ENCODE measurements at places on chromosomes 13 and 19. TPM values are rescaled to one million over a fixed set of nuclear protein-coding genes. Genes with fewer than 3 reads are reported as not detected.

DNA sequence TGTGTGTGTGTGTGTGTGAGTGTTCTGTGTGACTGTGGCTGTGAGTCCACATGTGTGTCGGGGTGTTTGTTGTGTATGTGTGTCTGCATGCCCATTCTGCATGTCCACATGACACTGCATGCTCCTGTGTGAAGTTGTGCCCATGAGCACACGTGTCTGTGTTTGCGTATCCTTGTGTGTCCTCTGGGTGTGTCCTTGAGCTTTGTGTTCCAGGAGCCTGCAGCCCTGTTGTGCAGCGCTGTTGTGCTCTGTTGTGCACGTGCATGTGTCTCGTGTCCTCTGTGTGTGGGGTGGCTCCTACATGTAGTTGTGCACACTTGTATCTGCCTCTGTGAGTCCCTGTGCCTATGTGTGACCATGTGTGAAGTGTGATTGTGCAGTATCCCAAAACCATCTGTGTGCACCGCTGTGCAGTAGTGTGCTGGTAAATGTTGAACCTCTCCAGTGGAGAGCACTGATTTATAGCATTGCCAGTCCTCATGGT is 2.2 kb upstream of the ARHGEF18 start:
- H3K4me3 ChIP-seq = no peak overlapping the region
- H3K36me3 ChIP-seq = no peaks in the 10 kb centered on the region
- DNase-seq = no peak
- peaks cover 15% of the 10 kb centered on the region for H3K27me3 ChIP-seq

Gene ZFP36
- 30.2 TPM for total RNA-seq

DNA sequence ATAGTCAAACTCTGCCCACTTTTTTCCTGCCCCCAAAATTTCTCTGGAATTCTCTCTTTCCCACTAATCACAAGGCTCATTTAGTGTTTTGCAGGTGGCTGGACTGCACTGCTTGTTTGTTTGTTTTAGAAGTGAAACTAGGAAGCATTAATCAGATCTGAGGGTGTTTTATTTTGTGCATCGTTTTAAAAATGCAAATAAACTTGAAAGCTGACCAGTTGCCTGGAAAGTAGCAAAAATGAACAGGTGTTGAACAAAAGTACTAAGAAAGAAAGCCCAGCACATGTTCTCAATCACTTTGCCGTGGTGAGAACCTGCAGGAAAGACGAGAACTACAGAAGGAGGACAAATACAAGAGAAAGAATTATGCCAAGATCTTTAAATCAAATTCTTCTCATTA is 365.5 kb downstream of the PCDH9 start:
- no peak for DNase-seq
- H3K27me3 ChIP-seq = no peaks in the 10 kb centered on the region
- no peak overlapping the region for H3K27ac ChIP-seq
- H3K36me3 ChIP-seq = no peaks in the 10 kb centered on the region

Gene ZNF835
- not detected for total RNA-seq

Gene POLR2I
- 61.6 TPM for total RNA-seq

Gene NLRP12
- total RNA-seq = not detected

DNA sequence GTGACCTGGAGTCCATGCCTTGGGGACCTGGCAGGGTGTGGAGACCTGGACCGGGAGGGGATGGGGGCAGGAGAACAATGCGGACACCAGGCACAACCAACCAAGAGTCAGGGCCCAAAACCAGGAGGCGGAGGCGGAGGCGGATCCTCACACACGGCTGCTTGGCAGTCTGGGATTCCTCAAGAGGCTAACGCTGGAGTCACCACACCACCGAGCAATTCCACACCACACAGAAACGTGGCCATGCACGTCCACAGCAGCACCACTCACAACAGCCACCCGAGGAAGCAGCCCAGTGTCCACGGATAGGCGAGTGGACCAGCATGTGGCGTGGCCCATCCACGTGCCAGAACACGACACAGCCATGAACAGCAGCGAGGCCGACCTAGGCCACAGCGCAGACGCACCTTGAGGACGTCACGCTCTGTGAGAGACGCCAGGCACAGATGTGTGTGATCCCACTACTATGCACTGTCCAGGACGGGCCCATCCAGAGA is 17.7 kb downstream of the SBNO2 start:
- no peaks in the 10 kb centered on the region for H3K27me3 ChIP-seq
- DNase-seq = peak; percentile 75
- H3K36me3 ChIP-seq = no peaks in the 10 kb centered on the region
- no peak overlapping the region for H3K27ac ChIP-seq

- DNase-seq = no peak
- H3K4me1 ChIP-seq = peaks cover 53% of the 10 kb centered on the region
- H3K27me3 ChIP-seq = peaks cover 2% of the 10 kb centered on the region
- peaks cover 6% of the 10 kb centered on the region for H3K36me3 ChIP-seq
- peak overlapping the region; percentile 33 for H3K4me3 ChIP-seq
These were observed 3.0 kb downstream of the GAS6 start for GRCh38 chr13:113860665-113861432.

DNA sequence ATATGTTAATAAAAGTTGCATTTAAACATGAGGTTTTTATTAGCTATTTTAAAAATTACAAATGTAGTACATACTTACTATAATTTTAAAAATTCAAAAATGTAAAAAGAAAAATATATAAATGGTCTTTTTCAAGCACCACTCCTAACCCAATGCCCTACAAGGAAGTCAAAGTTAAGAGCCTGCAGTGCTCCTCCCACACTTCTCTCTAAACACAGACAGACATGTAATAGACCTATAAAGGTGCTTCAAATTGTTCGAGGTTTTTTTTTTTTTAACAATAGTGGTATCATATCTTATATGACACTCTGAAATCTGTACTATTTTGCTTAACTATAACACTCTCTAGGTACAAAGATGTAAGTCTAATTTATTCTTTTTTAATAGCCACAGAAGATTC is 25.4 kb downstream of the VWA8 start:
- no peaks in the 10 kb centered on the region for H3K27me3 ChIP-seq
- no peak overlapping the region for H3K27ac ChIP-seq
- no peak for DNase-seq
- H3K4me3 ChIP-seq = no peak overlapping the region

DNA sequence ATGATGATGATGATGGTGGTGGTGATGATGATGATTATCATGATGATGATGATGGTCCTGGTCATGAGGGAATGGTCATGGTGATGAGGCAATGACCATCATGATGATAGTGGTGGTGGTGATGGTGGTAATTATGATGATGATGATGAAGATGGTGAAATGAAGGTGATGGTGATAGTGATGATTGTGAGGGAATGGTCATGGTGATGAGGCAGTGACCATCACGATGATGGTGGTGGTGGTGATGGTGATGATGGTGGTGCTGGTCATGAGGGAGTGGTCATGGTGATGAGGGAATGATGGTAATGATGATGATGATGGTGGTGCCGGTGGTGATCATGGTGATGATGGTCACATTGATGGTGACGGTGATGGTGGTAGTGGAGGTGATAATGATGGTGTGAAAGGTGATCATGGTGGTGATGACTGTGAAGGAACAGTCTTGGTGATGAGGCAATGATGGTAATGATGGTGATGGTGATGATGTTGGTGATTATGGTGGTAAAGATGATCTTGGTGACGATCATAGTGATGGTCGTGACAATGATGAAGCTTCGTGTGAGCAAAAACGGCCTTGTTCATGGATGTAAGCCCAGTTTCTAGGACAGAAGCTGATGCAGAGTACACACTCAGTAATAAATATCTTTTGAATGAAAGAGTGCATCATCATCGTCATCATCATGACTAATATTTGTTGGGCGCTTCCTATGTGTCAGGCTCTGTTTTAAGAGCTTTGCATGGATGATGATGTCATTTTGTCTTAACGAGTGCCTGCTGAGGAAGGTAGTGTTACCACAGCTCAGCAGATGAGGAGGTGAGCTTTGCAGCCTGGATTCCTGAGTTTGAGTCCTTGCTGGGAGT is 17.3 kb downstream of the SBK2 start:
- H3K36me3 ChIP-seq = no peaks in the 10 kb centered on the region
- H3K27me3 ChIP-seq = no peaks in the 10 kb centered on the region
- no peak overlapping the region for H3K4me3 ChIP-seq
- peaks cover 5% of the 10 kb centered on the region for H3K4me1 ChIP-seq
- no peak for DNase-seq
- no peak overlapping the region for H3K27ac ChIP-seq

GRCh38 chr13:46665248-46665632 is 112.3 kb downstream of the LRCH1 start:
- no peak for DNase-seq
- peak overlapping the region; percentile 79 for H3K27ac ChIP-seq
- no peaks in the 10 kb centered on the region for H3K27me3 ChIP-seq
- peaks cover 43% of the 10 kb centered on the region for H3K4me1 ChIP-seq

Gene LILRB3
- total RNA-seq = not detected

GRCh38 chr19:50870417-50871089 is 2.7 kb upstream of the KLK2 start:
- H3K4me3 ChIP-seq = no peak overlapping the region
- no peaks in the 10 kb centered on the region for H3K36me3 ChIP-seq
- no peak overlapping the region for H3K27ac ChIP-seq
- no peaks in the 10 kb centered on the region for H3K4me1 ChIP-seq

GRCh38 chr13:51731759-51732158 is 72.2 kb downstream of the DHRS12 start:
- H3K4me3 ChIP-seq = no peak overlapping the region
- DNase-seq = no peak
- H3K27ac ChIP-seq = peak overlapping the region; percentile 58
- H3K27me3 ChIP-seq = no peaks in the 10 kb centered on the region

Gene S1PR4
- not detected for total RNA-seq
